Central memory CD4-positive, alpha-beta T cell (primary cell): ENCODE measurements at places on chromosomes 2 and 18.

DNA sequence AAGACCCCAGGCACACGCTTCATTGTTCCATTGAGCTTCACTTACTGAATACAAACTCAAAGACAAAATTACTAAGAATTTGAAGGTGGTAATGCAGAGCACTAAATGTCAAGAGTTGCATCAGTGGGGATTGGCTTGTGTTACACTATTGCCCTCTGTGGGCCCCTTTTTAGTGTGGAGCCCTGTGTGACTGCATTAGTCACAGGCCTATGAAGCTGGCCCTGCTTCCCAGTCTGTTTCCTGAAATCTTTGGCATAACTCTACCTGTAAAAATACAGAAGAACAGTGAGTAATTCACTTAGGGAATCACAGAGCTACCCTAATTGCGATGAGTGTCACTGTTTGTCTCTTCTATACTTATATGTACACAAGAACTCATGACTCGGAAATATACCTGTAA is 40.0 kb upstream of the STPG4 start:
- DNase-seq, result no peak

- no peak for DNase-seq
These were observed 911.4 kb upstream of the SLC39A10 start for GRCh38 chr2:194745557-194746146.

DNA sequence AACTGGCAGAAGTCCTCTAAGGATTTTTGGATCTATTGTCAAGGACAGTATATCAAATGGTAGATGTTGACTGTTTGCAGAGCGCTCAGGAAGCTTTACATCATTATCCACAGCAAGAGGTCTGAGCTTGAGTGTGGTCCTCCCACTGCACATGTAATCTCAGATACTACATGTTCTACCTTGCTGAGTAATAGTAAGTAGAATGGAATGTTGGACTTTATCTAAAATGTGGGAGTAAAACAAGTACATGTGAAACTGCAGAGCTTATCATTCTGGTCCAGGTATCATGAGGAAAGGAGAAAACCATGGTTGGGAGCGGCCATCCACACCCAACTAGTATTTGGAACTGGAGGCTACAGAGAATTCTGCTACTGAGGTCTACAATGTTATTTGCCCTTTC is 19.3 kb upstream of the CD28 start:
- DNase-seq, result no peak

DNA sequence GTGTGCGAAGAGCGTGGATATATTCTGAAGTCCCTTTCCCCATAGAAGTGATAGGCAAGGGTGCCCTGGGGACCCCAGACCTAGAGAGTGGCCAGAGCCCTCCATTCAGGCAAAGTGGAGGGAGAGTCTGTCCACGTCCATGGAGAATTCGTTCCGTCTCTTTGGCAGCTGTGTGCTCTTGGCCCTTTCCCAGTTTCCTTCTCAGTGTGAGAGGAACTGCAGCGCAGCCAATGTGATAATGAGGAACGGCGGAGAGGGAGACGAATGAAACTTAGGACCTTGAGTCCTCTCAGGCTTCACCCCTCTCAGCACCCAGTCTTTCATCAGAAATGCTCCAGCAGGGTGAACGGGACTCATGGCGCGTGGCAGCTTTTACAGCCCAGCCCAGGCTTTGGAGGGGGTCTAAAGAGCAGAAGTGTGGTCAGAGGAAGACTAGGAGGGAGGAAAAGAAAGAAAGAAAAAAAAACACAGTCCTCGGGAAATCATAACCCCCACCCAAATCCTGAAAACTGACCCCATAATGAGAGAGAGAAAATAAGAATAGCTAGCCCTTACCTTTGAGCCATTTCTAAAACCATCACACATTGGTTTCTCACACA is 95.0 kb upstream of the RIOK3 start:
- DNase-seq, result no peak

DNA sequence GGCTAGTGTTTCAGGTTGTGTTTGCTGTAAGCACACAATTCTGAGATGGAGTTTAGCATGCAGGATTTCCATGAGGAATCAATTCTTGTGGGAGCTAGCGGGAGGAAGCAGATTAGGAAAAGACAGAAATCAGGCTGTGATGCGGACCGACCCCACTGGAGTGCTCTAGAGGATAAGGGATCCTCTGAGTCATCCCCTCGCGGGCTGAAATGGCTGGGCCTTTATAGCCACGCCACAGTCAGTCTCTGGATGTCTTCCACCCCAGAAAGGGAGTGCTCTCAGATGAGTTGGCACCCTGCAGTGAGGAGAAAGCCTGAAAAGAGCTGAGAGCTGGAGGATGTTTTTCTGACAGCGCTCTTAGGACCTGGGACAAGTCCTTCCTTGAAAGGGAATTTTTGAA is 102.4 kb downstream of the GALNT3 start:
- DNase-seq, result no peak

DNA sequence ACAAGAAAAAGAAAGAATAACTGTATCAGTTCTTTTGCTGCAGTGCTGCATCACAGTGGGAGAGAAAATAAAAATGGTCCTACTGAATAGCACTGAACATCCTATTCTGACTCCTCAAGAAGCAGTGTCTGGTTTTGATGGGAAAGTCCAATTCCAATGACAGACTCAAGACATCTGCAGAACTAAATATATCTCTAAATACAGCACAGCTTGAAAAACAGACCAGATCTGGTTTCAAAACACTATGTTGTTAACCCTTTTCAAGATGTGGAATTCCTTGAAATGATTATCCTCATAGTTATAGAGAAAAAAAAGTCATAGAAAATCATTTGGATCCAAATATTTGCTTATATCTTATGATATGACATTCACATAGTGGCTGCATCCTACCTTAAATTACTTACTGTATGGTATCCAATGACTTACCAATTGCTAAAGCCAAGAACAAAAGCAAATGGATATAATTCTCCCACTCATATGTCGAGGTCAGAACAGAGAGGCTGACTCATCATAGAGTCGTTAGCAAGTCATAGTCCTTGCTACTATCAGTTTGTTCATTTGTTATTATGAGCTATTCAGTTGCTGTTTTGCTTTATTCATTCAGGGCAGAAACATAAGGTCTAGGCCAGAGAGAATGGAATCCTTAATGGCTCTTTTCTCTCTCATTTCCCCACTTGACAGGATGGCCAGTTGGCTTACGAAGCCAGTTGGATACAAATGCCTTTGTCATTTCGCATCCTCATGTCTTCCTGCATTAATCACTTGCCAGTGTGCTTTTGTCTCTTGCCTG is 62.5 kb upstream of the ACVR2A start:
- DNase-seq, result no peak

DNA sequence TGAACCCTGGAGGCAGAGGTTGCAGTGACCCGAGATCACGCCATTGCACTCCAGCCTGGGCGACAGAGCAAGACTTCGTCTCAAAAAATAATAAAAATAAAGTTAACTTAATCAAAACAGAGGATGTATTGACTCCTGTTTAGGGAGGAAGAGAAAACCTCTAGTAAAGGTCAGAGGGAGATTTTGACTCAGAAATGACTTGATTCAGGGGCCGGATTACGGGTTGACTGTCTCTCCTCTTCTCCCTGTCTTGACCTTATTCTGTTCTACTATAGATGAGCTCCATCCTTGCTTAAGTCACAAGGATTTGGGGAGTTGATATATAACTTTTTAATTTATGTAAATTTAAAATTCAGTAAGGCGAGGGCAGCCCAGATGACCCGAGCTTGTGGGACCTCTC is 71.0 kb downstream of the COX7A2L start:
- no peak for DNase-seq

DNA sequence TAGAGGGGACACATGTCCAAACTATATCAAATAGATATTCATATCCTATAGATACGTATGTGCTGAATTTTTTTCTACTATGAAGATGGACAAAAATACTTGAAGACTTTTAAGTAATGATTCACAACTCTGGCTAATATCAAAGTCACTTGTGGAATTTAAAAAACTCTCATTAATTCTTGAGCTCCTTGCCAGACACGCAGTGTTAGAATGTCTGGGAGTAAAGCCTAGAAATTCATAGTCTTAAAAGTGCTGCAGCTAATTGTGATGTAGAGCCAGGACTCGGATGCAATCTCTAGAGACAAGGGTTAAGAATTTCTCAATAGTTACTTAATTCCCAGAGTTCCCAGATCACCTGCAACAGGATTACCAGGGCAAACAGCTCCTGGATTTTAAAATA is 107.4 kb downstream of the ARL6IP6 start:
- no peak for DNase-seq

GRCh38 chr2:25160376-25160775 is 8.0 kb downstream of the POMC start:
- DNase-seq, result no peak

DNA sequence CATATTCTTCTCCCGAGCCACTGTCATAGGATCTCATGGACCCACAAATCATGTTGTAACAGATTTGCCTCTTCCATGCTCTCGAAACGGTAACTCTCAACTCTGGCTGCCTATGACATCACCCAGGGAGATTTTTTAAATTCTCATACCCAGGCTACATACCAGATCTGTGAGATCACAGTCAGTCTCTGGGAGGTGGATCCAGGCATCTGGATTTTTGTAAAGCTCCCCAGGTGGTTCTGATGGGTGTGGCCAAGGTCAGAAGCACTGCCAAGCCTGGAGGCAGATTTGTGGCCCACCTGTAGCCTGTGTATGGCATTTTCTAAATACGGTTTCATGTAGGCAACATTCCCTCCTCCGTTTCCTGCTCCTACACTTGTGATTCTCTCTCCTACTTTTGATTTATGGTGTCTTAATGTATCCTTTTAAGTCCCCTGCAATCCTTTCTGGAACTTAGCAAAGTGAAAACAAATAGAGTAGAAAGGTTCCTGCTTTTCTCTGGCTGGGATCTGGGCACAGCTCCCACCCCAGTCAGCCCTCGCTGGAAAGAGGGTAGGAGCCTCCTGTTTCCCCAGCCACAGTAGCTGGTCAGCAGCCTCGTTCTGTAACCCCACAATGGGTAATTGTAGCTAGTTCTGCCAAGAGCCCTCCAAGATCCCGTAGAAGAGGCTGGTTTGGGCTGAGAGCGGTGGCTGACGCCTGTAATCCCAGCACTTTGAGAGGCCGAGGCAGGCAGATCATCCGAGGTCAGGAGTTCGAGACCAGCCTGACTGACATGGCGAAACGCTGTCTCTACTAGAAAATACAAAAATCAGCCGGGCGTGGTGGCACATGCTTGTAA is 96.2 kb downstream of the KLHL29 start:
- no peak for DNase-seq

DNA sequence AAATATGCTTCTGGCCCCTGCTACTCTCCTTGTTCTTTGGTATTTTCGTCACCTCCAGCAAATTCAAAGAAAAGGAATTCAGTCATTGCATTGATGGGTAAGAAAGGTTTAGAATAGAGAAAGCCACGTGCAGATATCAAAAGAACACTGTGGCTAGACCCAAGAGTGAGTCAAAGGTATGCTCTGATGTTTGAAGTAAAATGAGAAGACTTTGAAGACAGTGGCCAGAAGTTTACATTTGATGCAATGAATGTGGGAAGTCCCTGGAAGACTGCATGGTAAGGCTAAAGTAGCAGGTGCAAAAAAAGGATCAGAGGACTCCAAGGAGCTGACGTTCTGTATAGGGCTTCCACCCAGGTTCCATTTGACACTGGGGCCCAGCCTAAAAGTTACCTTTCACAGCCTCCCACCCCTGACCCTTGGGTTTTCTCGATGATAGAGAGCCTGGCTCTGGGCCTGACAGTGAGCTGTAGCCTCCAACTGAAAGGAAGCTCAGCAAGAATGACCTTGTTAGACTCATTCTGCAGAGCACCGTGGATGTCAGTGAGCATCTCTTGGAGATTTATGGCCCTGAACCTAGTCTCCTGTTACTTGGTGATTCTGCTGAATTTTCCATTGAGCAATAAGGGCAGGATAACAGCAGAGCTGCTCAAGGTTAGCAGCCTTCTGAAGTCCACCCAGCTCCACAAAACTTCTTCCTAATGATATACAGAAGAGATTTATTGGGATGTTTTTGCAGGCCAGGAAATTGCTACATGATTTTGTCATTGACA is 223.7 kb upstream of the RBBP8 start:
- no peak for DNase-seq

GRCh38 chr2:217048730-217049129 is 188.9 kb upstream of the TNP1 start:
- no peak for DNase-seq

- peak; percentile 45 for DNase-seq
These were observed 34.9 kb downstream of the RAB10 start for GRCh38 chr2:26068602-26069298.

- DNase-seq, result no peak
These were observed 117.3 kb downstream of the DYM start for GRCh38 chr18:49343179-49343578.

GRCh38 chr18:11937874-11938478 is 29.9 kb upstream of the MPPE1 start:
- DNase-seq, result peak; percentile 60

DNA sequence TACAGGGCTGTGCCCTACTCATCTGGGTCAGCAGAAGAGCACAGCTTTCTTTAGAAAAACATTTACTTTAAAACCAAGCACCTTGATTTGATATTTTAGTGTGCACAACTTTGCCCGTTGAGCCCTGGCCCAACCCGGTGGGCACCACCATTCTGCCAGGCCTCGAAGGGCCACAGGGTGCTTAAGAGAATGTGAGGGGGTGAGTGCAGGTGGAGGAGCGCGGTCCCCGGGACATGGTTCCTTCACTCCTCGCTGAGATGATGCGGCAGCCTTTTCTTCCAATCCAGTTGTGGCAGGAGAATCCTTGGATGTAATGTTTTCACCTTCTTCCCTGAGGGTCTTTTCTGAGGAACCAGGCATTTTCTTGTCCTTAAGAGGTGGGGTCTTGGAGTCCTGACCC is 119.0 kb downstream of the RPIA start:
- no peak for DNase-seq

GRCh38 chr2:120330946-120331822 is 14.8 kb upstream of the INHBB start:
- DNase-seq, result no peak

- no peak for DNase-seq
These were observed 47.6 kb downstream of the STK17B start for GRCh38 chr2:196123679-196124373.

- no peak for DNase-seq
These were observed 21.4 kb downstream of the CELF4 start for GRCh38 chr18:37544217-37544616.

DNA sequence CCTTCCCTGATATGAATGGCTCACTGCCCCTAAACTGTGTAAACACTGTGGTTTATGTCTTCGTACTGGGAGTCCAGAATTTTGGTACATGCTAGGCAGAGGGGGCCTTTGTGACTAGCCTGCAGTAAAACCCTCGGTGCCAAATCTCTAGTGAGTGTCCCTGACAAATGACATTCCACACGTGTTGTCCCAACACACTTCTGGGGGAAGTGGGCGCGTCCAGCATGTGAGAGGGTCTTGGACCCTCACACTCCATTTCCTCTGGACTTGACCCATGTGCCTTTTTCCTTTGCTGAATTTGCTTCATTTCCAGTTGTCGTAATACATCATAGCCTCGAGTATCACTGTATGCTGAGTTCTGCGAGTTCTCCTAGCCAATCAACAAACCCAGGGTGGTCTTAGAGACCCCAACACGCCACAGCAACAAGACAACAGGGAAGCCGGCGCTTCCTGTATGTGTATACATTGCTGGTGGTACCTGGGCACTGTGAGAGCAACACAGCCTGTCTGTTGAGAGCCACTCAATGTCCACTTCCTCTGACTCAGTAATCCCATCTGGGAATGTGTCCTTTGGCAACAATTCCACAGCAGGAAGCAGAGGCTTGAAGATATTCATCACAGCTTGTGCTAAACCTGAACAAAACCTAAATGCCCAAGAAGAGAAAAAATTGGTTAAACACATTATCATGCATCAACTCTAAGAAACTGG is 26.9 kb upstream of the SLC66A3 start:
- no peak for DNase-seq

- DNase-seq, result no peak
These were observed 178.6 kb downstream of the ZBTB7C start for GRCh38 chr18:48230467-48231113.
